ENCODE measurements at places on chromosomes 7 and 10.

DNA sequence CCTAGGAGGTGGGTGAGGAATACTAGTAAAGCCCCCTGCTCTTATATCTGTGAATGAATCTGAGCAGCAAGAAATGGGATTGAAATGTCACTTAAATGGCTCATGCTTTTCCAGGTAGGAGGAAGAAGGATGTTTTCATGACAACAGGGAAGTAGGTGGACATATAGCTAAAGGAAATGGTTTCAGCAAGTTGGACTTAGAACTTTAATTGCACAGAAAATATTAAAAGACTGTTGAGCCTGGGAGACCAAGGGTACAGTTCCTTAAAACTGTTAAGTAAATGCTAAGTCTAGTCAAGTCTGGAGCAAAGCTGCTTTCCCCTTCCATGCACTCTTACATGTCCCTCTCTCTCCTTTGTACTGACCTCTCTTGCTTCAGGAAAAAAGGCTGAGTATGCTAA, 301.3 kb downstream of the HGF start:
- no peak for DNase-seq

GRCh38 chr10:103177123-103177522, 15.9 kb downstream of the NT5C2 start:
- DNase-seq = no peak

- no peak for DNase-seq
Measured at GRCh38 chr7:1008733-1009363, 25.9 kb downstream of the CYP2W1 start.

- DNase-seq = no peak
Measured at GRCh38 chr7:70701477-70701876, 430.5 kb upstream of the GALNT17 start.

GRCh38 chr7:71133856-71134255, 1.9 kb downstream of the GALNT17 start:
- DNase-seq = peak; percentile 28

- no peak for DNase-seq
Measured at GRCh38 chr10:96610817-96611216, 24.0 kb upstream of the TM9SF3 start.

GRCh38 chr7:115066050-115066449, 144.2 kb downstream of the MDFIC start:
- DNase-seq = no peak

- DNase-seq = no peak
Measured at GRCh38 chr10:88895250-88895649, 15.2 kb downstream of the STAMBPL1 start.

GRCh38 chr7:37320848-37321468, 127.7 kb downstream of the ELMO1 start:
- DNase-seq = no peak

GRCh38 chr7:55912748-55913158, 25.5 kb downstream of the ZNF713 start:
- DNase-seq = no peak

GRCh38 chr10:114518401-114519305, 114.4 kb upstream of the AFAP1L2 start:
- DNase-seq = no peak

- DNase-seq = no peak
Measured at GRCh38 chr7:1987084-1987535, 245.6 kb downstream of the MAD1L1 start.

DNA sequence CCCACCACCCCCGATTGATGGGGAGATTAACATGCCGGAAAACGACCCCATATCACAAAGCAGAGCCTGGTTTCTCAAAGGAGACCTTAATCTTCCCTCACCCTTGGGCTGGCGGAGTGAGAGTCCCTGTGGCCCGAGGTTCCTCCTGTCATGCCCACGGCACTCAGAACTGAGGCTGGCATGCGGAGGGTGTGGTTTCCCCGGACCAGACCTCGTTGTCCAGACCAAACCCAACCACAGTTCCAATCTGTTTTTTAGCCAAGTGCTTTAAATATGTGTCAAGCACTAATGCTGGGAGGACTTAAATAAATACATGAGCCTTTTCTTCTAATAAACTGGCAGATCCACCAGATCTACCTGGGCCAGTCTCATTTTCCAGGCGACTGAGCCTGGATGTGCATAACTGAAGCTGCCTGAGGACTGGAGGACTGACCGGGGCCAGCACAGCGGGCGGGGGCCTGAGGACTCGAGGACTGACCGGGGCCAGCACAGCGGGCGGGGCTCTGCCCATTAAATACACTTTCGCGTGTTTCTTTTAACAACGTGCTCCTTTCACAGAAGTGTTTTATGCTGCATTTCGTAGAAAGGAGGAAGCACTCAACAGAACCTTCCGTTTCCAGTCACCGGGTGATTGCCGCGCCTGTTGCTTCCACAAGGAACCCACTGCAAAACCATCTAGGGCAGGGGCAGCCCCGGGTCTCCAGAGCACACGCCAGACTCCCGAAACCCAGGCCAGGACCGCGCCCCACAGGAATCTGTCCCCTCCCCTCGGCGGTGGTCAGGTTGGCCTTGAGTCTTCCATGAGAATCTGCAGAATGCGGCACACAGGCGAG, 334.6 kb downstream of the PTPRN2 start:
- DNase-seq = no peak

DNA sequence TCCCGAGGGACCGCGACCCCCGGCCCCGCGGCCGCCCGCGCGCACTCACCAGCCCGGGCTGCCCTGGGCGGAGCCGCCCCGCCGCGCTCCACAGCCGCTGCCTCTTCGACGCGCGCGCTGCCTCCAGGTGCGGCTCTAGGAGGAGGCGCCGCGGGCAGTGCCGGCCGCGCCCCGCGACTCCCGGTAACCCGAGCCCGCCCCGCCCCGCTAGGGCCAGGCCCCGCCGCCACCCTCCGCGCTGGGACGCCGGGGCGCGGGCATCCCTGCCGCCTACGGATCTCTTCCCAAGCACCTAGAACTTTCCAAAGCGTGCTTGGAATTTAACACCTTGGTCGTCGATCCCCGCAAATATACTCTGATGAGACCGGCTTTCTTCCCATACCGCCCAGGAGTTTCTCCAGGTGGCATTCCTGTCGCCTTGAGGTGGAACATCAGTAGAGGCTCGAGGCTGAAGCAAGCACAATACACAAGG, at the start of gene SLC26A5:
TSS of gene SLC26A5 (minus strand) at position 159 of the 472 bp plus-strand sequence. CDS start 24,693 bp downstream, outside the sequence.
- no peak for DNase-seq

GRCh38 chr7:17535776-17536175, 237.3 kb downstream of the AHR start:
- DNase-seq = no peak

DNA sequence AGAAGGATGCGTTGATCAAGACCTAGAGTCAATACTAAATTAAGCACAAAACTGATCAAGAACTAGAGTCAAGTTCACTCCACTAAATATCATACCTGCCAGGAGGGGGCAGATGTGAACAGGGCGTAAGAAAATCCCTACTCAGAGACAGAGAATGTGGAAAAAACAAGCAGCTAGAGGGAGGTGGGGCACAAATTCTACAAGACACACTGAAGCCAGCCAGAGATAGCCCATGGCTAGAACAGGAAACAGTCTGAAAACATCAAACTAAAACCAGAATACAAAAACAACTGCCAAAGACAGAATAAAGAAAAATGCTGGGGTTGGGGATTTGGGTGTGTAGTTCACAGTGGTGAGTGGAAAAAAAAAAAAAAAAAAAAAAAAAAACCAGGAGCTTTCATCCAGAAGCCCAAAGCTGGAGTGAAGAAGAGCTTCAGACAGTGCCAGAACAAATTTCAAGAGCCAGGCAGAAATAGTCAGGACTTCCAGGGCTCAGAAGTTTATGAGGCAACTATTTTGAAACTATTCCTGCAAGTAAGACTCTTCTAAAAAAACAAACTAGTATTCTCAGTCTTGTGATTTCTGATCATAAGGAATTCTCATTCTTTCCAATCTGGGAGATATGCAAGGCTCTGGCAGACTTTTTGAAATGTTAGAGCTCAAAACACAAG, 118.3 kb downstream of the CCDC71L start:
- peak; percentile 39 for DNase-seq

DNA sequence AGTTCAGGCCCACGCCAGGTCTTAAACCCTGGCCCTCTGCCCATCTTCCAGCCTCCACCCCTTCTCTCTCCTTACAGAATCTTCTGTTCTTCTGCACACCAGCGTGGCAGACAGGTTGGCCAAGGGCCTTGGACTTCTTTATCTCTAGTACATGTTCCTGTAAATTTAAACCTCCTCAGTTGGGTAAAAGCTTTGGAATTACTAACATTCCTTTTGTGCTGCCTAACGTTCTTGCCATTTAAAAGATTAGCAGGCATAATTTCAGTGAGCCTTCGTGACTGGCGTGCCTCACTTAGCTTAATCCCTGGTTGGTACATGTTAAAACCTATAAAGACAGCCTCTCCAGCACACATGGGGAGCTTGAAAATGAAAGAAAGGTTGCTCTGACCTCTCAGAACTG, 192.2 kb downstream of the CUX1 start:
- DNase-seq = no peak

DNA sequence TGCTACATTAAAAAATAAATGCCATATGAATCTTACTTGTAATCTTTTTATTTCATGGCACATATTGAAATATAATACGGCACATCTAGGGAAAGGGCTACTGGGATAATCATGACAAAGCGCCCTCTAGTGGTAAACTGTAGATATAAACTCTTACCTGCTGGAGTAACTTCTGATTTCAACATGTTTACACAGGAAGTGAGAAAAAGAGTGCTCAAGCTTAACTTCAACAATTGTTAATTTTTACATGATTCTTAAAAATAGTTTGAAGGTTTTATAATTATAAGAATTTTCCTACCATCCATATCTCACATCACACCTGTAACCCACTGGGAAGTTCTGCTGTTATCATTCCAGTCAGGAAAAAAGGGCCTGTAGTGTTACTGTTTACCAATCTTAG, 2.0 kb upstream of the HEPACAM2 start:
- DNase-seq = no peak

DNA sequence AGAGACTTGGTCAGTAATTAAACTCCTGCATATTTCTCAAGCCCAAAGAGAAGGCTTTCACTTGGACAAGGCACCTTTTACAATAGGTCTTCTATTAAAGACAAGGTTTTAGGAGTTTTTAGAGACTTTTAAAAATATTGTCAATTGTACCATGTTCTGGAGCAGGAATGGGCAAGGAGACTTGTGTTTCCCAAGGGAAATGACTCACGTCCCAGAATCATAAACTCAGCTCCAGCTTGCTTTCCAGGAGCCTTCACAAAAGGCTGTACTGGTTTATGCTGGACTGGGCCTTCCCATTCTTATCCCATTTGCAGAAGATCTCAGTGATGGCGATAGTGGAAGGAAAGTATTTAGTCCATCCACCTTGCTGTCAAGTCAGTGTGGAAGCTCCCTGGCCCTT, 7.8 kb upstream of the GLI3 start:
- DNase-seq = no peak

GRCh38 chr10:68696018-68696417, 25.0 kb upstream of the CCAR1 start:
- no peak for DNase-seq

DNA sequence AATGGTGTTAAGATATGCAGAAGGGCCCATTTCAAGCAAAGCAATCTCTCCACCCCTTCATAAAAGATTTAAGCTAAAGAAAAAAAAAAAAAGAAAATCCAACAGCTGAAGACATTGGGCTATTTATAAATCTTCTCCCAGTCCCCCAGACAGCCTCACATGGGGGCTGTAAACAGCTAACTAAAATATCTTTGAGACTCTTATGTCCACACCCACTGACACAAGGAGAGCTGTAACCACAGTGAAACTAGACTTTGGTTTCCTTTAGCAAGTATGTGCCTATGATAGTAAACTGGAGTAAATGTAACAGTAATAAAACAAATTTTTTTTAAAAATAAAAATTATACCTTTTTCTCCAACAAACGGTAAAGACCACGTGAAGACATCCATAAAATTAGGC, 28.6 kb downstream of the PPP3CB start:
- no peak for DNase-seq

DNA sequence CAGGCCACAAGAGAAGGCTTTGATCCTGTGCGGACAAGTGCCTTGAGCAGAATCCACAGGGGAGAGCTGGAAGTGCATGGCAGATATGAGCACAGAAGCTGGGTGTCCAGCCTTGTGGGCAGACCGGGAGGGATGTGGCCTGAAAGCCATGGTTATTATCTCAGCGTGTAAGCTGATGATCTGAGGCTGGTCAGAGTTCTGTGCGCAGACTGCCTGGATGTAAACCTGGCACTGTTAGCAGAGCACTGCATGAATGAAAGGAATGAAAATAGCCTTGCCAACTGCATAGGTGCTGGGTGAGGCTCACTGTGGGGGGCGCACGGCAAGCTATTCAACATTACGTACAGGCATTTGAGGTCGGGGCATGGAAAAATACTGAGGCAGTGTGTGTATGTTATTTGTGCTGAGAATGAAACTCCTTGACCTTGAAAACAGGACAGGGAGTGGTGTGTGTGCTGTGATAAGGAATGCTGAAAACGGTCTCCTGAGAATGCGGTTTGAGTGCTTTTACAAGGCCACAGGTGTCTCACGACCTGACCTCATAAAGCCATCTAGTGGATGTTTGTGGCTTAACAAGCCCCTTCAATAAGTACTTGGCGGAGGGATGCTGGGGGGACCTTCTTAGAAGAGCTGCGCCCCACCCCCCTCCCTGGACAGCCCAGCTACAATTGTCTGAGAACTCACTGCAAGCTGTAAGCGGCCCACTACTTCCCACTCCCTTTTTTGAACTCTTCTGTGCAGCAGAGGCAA, 18.7 kb downstream of the AKR1C1 start:
- peak; percentile 24 for DNase-seq

DNA sequence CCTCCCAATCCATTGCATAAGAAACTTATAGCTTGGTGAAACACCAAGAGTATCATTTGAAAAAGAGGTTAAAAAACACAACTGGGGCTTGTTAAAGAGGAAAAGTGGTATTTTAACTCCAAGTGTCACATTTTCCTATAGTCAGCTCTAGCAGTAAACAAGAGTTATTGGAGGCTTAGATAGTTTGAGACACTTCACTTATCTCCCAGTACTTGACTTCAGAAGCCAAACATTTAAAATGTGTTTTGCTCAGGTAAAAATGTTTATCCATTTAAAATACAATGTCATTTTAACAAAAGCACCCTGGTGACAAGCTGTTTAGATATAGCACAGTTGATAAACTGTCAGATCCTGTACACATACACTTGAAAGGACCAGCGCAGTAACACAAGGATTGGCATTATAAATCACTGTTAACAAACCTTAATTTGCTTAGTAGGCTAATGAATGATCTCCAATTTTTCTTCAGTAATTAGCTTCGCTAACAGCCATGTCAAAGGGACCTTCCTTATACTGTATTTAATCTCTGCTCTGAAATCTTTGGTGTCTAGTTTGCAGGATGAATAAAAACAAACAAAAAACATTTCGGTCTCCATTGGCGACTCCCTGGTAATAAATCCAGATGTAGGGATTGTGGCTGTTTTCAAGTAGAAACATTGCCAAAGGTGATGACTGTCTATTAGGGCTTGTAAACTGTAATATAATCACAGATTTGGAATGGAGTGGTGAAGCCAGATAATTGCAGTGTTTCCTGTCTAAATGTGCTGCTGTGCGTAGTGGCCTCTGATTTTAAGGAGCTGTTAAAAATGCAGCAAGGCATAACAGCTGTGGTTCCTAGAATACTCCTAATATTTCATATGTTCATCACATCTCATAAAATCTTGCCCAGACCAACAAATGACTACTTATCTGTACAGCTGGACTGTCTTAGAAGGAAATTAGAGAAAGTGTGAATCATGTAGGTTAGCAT, 545.1 kb downstream of the AUTS2 start:
- DNase-seq = peak; percentile 33

GRCh38 chr10:50312464-50313437, 61.4 kb upstream of the ASAH2 start:
- DNase-seq = no peak

Measured in femur (tissue), 1 donor.